ENCODE measurements at places on chromosomes 16 and 17.

GRCh38 chr17:72514891-72515290 lies 394.1 kb downstream of the SOX9 start:
- DNase-seq = no peak

GRCh38 chr16:57617604-57618111 lies 10.8 kb upstream of the ADGRG1 start:
- DNase-seq = no peak

- DNase-seq = no peak
These were observed 290.3 kb downstream of the SOX9 start for GRCh38 chr17:72411124-72411563.

GRCh38 chr17:21286066-21286770 lies 1.7 kb downstream of the MAP2K3 start:
- DNase-seq = no peak

DNA sequence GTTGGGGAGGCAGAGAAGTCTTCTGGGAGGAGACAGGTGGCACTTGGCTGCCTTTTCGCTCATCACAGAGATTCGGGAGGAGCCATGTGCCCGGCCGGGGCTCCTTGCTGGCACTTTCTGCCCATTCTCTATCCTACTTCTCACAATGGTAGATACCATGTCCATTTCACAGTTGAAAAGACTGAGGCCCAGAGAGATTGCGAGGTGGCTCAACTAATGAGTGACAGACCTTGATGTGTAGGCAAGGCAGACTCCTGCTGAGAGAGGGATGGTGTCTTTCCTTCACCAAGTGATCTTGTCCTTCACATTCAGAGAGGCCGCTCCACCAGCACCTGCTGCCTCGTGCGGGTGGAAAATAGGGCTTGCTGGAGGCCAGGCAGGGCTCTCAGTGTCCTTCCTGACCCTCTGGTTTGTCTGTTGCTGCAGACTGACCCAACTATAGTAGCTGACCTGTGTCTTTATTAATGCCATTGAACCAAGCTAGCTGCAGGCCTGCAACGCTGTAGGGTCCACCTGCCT lies 42.1 kb downstream of the MPRIP start:
- no peak for DNase-seq

GRCh38 chr16:82900559-82900958 lies 273.8 kb downstream of the CDH13 start:
- DNase-seq = no peak

- no peak for DNase-seq
These were observed 2.7 kb upstream of the NHERF2 start for GRCh38 chr16:2024032-2024420.

GRCh38 chr16:4393240-4393600 lies 21.6 kb downstream of the VASN start:
- DNase-seq = no peak

DNA sequence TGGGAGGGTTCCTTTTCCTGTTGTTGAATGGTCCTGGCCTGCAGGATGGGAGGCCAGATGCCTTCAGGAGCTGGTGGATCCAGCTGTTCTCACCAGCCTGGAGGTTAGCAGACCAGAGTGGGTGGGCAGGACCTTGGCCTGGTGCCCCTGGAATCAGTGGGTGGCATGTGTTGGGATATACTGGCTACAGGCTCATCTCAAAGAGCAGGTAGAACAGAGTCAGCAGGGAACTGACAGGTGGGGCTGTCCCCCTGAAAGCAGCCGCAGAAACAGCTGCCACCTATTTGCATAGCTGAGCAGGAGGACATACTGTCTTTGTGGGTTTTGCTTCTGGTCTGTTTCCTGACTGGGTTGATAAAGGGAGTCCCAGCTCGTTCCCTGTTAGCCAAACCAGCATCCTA lies 144.1 kb downstream of the RAB11FIP4 start:
- DNase-seq = no peak

DNA sequence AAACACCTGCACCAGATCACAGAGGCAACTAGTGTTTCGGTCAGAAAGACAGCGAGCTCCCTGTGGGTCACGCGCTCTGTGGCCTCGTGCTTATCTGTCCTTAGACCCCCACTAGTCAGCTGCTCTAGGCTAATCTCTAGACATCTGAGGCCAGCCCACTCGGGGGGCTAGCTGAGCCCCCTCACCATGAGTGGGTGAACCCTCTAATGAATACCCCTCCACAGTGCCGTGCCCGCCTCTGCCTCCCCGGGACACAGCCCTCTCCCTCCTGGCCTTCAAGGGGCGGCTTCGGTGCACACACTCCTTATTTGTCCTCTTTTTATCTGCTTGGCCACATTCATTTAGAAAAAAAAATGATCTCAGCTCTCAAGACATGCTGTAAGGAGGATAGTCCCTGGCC lies 320.1 kb downstream of the C16orf95 start:
- no peak for DNase-seq

DNA sequence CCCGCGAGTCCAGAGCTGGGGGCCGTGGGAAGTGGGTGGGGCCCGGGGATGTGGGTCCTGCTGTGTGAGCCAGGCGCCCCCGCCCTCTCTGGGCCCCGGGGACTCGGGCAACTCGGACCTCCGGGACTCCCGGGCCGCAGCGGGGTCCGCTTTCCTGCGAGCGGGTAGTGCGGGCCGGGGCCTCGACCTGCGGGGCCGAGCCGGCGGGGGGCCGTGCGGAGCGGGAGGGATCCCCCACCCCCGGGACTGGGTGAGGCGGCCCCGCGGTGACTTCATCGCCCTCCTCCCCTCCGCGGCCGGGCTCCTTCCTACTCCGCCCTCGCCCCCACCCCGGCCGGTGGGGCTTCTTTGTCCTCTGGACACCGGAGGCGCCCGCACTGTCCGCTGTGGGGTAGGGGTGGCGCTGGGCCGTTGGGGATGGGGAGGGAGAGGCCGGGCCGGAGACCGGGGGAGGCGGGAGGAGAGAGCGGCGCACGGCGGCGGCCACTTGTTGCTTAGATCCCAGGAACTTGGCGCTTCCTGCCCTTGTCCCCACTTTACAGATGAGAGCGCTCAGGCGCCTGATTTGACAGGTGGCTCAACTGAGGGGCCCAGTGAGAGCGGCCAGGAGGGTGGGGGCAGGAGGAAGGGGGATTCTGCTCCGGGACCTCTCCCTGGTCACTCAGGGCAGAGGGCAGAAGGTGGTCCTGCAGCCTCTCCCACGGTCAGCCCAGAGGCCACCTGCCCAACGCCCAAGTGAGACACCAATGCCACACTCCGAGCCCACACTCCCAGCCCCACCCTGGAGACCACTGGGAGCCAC lies 874 bp downstream of the CMTM3 start:
- no peak for DNase-seq

All from activated CD4-positive, CD25-positive, alpha-beta regulatory T cell (primary cell).